ENCODE measurements at places on chromosomes 5 and 9. TPM values are rescaled to one million over a fixed set of nuclear protein-coding genes. Genes with fewer than 3 reads are reported as not detected.
A peak's percentile ranks its signal among the peaks of the same experiment; 100 is the strongest.

DNA sequence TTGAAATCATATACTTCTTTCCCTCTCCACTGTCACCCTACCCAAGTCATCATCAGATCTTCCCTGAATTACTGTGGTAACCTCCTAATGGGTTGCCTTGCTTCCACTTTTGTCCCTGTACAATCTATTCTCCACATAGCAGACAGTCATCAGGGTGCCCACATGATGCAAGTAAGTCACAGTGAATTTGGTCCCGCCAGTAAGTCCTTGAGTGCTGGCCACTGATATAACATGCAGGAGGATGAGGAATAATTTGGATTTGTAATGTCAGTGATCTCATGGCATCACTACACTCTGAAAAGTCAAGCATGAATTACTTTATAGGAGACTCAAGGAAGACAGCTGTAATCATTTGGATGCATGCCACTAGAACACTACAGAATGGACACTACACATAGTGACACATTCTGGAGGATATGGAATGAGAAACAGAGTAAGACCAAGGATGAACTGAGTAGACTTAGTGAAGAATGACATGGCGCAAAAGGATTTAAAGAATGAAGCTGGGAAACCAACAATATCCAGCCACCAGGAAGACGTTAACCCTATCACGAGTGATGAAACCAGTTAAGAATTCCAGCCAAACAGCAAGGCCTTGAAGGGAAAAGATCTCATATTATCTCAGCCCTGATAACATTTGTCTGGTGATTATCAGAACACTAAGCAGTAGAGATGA lies 28.6 kb downstream of the MARCHF3 start:
- DNase-seq, result no peak

C6 gene
- total RNA-seq, result 44.6 TPM

DNA sequence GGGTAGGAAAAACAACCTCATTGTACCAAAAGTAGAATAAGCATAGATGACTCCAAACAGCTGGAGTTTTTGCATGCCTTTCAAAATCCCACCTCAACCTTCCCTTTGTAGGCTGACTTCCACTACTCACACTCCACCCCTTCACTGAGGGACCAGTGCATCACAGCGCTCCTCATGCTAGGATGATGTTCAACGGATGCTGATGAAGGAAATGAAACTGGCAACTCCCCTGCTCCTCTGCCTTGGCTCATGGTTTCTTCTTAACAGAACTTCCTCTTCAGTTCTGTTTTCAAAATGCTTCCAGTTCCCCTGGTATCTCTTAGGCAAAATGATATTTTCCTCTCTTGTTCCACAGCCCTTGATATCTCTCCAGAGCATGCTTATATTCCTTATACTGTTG lies 29.0 kb downstream of the LIFR start:
- no peak for DNase-seq

DNA sequence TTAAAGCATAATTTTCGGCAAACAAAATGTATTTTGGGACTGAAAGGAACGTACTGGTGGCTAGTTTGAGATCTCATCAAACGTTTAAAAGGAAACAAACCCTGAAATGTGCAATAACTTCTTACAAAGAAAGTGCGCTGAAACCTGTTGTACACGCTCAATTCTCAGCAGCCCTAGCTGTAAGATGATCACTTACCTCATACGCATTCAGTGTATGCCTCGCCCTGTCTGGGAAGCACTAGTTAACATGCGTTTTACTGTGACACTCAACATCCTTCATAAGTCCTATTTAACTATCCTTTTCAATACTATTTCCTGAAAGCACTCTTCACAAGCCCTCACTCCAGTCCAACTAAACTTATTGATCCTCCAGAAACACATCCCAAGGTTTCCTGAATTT lies 485.0 kb upstream of the EDIL3 start:
- no peak for DNase-seq

DNA sequence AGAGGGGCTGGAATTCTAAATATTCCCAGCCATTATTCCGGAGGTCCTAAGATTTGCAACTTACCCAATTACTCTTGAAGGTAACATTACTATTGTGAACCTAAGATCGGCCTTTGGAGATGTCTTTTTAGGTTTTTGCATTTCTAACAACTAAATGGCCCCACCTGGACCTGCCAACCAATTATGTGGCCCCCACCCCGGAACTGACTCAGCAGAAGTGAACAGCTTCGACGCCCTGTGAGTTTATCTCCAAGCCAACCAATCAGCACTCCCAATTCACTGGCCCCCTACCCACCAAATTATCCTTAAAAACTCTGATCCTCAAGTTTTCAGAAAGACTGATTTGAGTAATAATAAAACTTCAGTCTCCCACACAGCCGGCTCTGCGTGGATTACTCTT lies 62.9 kb downstream of the NEURL1B start:
- DNase-seq, result no peak

GRCh38 chr5:377326-377981 lies 55.9 kb downstream of the AHRR start:
- DNase-seq, result peak; percentile 11

DNA sequence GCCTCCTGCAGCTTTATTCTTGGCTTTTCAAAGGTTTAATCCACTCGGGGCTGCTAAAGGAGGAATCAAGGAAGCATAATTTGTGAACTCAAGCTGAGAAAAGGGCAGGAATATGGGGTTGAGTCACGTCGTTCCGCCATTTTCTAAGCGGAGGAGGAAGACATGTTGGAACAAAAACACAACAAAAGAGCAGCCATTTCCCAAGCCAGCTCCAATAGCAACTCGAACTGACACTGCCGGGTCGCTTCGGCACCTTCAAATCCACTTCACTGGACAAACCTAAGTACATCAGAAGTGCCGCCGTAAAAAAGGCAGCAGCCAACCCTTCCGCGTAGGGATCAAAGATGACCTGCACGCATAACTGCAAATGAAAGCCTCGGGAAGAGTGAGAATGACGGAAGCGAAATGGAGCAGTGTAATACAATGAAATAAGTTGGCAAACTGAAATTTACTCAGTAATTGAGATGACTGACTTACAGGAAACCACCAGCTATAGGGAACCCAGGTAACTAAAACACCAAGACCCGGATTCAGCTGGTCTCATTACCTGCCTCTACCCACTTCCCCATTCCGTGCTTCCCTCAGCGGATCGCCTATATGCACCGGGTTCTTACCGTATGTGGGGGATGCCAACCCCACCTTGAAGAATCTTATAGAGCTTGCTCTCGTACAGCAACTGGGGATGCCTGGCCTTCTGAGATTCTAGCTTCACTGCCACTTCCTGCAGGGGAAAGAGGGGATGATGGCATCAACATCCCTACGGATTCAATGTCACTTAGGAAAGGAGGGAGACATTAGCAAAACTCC lies 1.6 kb downstream of the CSNK1A1 start:
- DNase-seq, result no peak

PPP3R2 gene
- total RNA-seq, result not detected

SYK gene
- total RNA-seq, result 5.1 TPM

GRCh38 chr5:150313501-150313900 lies 10.8 kb upstream of the ARSI start:
- no peak for DNase-seq

C9orf57 gene
- not detected for total RNA-seq

- no peak for DNase-seq
Observed at GRCh38 chr9:102178811-102179210, 440.4 kb upstream of the GRIN3A start.

DNA sequence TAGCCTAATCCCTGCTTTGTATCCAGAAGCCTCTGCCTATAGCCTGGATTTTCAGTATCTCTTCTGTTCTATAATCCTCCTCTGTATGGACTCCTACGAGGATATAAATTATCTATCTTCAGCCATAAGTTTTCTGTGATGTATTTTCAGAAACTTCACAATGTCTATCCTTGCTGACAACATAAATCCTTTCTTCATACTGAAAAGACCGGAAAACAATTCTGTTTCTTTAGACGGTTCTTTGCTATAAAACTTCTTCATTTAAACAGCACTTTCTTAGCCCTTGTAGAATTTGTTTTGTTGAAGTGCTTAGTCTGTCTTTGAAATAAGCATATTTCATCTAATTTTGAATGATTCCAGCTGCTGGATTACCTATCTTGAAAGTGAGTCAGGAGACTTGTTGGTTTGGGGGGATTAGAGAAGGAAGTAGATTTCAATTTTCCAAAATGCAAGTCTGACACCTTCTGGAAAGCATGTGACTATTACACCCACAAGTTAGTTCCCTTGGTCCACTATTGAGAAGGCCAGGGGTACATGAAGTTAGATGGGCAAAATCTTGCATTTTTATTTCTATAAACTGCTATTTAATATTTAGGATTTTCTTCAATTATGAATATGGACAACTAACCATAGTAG lies 96.3 kb upstream of the RANBP3L start:
- no peak for DNase-seq

DNA sequence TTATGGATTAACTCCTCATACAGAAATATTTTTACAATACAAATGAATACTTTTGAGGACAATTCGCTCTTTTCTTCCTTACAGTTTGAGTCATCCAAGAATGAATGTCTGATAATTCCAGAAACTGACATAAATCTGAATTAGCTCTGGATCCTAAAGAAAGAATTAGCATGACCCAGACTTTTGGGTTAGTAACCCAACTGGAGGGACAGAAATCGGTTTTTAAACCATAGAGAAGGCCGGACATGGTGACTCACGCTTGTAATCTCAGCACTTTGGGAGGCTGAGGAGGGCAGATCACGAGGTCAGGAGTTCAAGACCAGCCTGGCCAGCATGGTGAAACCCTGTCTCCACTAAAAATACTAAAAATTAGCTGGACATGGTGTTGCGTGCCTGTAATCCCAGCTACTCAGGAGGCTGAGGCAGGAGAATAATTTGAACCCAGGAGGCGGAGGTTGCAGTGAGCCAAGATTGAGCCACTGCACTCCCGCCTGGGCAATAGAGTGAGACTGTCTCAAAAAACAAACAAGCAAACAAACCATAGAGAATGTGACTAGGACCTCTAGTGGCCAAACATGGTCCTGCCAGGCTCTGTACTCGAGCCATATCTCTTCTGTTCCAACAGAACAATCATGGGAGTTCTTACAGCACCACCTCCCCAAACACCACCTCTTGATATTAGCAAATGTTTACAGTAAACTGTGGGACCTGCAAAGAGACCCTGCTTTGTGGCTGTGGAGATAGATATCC lies 44.8 kb downstream of the LURAP1L start:
- no peak for DNase-seq

- no peak for DNase-seq
Observed at GRCh38 chr5:172345881-172346280, 62.3 kb upstream of the UBTD2 start.

DNA sequence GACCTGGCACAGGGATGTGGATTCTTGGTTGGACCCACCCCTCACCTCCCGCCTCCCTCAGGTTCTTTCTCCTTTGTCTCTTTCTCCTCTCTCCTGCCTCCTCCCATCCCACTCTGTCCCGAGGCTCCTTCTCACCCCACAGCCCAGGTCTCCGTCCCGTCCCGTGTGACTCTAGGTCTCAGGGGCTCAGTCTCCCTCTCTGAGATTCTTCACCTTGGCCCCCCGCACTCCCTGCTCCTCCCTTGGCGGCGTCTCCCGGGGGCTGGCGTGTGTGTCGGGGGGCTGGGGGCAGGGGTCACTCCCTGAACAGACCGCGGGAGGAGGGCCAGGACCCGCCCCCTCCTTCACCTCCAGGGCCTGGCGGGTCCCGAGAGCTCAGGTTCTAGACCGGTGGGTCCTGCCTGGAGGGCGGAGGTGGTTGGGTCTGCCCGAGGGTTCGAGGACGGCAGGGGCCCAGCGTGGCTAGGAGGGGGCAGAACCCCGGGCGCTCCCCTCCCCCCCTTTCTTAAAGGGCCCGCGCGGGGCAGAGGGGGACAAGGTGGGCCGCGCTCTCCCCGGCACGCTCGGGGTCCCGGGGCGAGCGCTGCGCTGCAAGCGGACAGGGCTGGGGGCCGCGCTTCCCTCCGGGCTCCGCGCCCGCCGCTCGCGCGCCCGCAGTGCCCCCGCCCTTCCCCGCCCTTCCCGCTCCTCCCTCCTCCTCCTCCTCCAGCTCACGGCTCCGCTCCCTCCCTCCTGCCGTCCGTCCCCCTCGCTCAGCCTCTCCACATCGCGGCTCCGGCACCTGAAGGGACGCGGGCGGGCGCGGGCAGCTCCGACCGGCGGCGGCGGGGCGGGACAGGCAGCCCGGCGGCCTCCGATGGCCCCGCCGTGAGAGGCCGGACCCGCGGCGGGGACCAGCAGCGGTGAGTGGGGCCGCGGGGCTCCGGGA lies at the start of gene PSD2:
TSS of gene PSD2 (plus strand) at position 735 of the 928 bp plus-strand sequence. CDS start 13,633 bp downstream, outside the sequence.
- peak; percentile 59 for DNase-seq

DNA sequence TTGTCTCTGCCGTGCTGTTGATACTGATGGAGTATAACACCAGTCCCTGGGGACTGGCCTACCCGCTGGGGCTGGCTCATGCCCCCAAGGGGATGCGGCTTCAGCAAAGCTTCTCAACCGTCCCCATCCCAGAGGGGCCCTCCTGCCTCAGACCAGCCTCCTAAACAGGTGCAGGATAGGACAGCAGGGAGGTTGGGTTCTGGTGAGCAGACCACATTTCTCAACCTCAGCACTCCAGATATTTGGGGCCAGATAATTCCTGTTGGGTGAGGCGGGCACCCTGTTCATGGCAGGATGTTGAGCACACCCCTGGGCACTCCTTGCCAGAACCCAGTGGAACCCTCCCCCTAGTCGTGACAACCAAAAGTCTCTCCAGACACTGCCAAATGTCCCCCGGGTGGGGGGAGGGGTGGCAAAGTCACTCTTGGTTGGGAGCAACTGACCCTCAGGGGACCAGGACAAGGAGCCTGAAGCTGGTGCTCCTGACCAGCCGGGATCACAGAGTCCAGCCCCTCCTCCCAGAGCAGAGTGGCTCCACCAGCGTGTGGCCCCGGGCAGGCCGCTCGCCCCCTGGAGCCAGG lies 107.8 kb downstream of the ZNF354C start:
- DNase-seq, result no peak

TCOF1 gene
- total RNA-seq, result 21.0 TPM

GRXCR2 gene
- 3.8 TPM for total RNA-seq

KCTD16 gene
- total RNA-seq, result not detected

GRCh38 chr9:129868872-129869486 lies 33.7 kb downstream of the USP20 start:
- no peak for DNase-seq

GRCh38 chr9:68951879-68952659 lies 61.8 kb downstream of the PRKACG start:
- no peak for DNase-seq

DNA sequence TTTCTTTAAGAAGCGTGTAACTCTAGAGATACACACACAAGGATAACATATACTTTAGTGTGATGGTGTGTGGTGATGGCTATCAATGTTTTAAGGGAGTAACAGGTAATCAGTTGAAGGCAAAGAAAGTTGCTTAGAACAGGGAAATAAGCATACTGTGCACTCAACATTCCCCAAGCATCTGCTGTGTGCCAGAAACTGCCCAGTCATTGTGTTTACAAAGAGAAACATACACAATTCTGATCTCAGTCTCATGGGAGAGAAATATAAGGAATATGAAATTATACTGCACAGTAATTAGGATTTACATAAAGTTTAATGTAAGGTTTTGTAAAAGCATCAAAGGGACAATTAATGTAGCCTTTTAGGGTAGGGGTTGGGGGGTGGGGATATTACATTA lies 224.1 kb upstream of the TYRP1 start:
- no peak for DNase-seq

- no peak for DNase-seq
Observed at GRCh38 chr9:26807161-26807560, 85.4 kb downstream of the CAAP1 start.

- no peak for DNase-seq
Observed at GRCh38 chr5:159091596-159092331, 8.0 kb downstream of the EBF1 start.

- DNase-seq, result no peak
Observed at GRCh38 chr5:173495225-173495904, 121.1 kb downstream of the BOD1 start.

CCL28 gene
- total RNA-seq, result 0.55 TPM

GRCh38 chr5:102306121-102306520 lies 10.0 kb upstream of the SLCO4C1 start:
- no peak for DNase-seq

Data from left ventricle myocardium superior (tissue), 1 donor.